ENCODE measurements at places on chromosomes 13 and 19.

DNA sequence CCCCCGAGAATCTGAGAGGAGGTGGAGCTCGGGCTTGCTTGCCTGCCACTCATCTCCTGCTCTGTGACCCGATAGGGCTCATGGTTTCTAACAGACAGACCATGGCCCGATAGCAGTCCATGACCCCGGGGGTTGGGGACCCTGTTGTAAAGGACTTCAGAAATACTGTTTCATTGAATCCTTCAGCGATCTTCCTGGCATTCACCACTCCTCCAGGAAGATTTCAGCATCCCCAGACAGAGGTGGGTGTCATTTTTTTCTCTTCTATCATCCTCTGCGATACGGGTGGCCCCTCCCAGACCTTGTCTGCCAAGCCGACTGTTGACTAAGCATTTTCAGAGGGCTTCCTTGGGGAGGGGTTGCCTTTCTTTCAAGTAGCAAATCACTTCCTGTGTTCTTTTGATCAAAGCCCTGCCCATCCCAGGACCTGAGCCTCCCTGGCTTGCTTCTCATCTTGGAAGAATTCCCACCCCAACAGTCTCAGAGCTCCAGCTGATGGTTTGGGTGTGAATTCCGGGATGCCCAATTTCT lies 1.7 kb downstream of the MYO1F start:
- DNase-seq, result peak; percentile 56

DNA sequence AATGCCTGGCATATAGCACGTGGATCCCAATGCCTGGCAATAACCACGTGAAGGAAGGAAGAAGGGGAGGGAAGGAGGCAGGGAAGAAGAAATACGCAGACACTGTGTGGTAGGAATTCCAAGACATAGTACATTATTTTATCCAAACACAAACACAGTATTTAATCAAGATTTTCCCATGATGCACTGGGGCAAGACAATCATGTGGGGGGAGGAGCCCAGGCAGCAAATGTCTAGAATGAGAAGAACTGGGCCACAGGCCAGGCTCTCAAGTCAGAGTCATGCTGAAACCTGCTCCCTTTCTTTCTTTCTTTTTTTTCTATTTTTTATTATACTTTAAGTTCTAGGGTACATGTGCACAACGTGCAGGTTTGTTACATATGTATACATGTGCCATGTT lies 717.9 kb downstream of the UQCRFS1 start:
- no peak for DNase-seq

GRCh38 chr19:12943437-12944044 lies 2.1 kb upstream of the RAD23A start:
- DNase-seq, result no peak

- DNase-seq, result peak; percentile 36
Observed at GRCh38 chr13:74778946-74779345, 644.7 kb upstream of the KLF12 start.

DNA sequence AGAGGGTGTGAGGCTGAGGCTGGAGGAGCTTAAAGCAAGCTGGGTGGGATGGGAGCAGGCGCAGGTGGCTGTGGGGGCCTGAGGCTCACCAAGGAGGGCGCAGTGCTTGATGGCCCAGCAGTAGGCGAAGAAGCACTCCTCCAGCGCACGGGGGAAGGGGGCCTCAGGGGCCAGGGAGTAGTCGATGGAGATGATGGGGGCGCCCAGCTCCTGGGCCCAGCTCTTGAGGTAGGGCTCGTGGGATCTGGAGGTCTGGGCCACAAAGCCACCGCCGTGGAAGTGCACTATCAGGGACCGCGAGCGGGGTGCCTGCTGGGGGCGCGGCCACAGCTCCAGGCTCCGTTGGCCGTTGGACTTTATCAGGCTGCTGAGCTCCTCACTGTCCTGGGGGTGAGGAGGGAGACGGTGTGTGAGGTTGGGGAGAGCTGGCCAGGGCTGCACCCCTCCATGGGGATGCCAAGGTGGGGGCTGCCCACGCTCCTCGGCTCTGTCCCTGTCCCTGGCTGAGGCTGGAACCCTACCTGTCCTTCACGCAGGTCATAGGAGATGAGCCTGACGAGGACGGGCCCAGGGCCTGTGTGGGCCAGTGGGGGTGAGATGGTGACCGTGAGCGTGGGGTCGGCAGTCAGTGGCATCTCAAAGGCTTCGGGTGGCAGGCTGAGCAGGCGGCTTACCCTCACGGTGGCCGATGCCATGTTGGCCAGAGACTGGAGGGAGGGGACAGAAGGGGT lies 17.2 kb upstream of the CNFN start:
- no peak for DNase-seq

DNA sequence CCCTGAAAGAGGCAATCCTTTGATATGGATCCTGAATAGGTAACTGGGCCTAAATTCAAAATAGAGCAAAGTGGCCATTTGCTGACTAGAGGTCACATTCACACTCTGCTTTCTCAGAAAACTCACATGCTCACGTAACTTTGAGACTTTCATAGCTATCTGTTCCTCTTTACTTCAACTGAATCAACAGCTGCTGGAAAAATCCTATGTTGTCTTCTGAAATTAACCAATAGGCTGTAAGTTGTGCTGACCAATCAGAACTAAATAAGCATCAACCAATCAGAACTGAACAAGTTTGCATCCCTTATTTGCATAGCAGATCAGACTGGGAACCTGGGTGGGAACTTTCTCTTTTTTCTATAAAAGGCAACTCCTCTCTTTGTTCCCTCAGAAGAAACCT lies 24.0 kb upstream of the TBC1D4 start:
- no peak for DNase-seq

GRCh38 chr19:3175781-3176714 lies 2.5 kb upstream of the S1PR4 start:
- peak; percentile 71 for DNase-seq

- DNase-seq, result no peak
Observed at GRCh38 chr19:7873304-7874075, 700 bp downstream of the PRR36 start.

DNA sequence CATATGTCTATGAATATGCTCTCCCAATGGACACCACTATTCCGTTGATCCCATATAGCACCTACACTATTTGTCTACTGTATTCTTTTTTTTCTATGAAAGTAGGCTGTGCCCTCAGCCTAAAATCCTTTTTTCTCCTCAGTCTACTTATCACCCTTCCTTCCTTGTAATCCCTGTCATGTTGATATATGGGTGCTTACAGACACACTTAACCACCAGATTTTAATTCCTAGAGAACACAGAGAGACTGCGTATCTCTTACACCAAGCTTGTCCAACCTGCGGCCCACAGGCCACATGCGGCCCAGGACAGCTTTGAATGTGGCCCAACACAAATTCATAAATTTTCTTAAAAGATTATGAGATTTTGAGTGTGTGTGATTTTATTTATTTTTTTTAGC lies 101.1 kb downstream of the ZAR1L start:
- DNase-seq, result no peak

Measured in iris pigment epithelial cell (primary cell).